Cerebellum (tissue), 4 donors: ENCODE measurements at places on chromosomes 16 and 17.
A peak's percentile ranks its signal among the peaks of the same experiment; 100 is the strongest.

DNA sequence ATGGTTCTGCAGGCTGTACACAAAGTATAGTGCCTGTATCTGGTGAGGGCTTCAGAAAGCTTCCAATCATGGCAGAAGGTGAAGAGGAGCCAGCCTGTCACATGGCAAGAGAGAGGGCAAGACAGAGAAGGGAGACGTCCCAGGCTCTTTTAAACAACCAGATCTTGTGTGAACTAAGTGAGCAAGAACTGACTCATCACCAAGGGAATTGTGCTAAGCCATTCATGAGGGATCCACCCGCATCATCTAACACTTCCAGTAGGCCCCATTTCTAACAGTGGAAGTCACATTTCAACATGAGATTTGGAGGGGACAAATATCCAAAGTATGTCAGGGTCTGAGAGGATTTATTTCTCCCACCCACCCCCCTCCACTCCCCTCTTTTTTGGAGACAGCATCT, 56.2 kb upstream of the ELAC2 start:
- DNase-seq = no peak

GRCh38 chr17:82013341-82013740, 9.3 kb downstream of the CENPX start:
- peak; percentile 84 for DNase-seq

DNA sequence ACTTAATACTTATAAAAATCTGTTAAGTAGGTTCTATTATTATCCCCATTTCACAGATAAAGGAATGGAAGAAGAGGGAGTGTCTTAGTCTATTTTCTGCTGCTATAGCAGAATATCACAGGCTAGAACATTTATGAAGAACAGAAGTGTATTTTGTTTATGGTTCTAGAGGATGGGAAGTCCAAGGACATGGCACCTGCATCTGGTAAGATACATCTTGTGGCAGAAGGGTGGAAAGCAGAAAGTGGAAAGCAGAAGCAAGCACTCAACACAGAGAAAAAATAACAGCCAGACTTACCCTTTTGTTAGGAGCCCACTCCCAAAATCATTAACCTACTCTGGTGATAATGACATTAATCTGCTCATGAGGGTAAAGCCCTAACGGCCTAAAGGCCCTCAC, 422.4 kb downstream of the NPIPA8 start:
- DNase-seq = no peak

- DNase-seq = no peak
Measured at GRCh38 chr16:49726155-49726554, 129.8 kb downstream of the ZNF423 start.
